ENCODE measurements at places on chromosomes 6 and 20.

- no peak for DNase-seq
These were observed 10.4 kb upstream of the RNF182 start for GRCh38 chr6:13914351-13914750.

GRCh38 chr6:4250645-4251044 lies 115.3 kb upstream of the ECI2 start:
- no peak for DNase-seq

DNA sequence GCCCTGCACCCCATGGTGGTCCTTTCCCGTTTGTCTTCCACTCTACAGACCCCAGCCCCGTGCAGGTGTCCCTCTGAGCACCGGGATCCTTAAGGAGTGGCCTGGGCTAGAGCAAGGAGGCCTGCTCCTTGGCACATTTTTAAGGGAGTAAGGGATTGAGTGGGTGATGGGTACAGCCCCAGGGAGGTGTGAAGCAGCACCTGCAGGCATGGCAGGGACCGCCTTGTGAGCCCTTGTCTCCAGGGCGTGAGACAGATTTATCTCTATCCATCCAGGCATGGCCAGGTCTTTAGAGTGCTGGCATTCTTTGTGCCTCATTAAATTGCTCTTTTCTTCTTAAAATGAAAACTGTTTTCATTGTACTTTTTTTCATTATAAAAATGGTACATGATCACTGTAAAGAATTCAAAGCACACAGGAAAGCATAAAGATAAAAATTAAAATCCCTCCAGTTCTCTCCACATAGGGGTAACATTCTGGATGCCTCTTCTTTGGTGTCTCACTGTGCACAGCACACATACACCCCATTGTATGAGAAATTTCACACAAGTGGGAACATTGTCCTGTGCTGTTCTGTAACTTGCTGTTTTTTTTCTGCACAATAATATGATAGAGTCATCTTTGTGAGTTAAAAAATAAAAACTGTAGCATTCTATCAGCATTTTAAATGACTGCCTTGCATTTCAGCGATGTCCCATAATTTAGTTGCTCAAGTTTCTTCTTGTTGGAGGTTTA lies 31.9 kb upstream of the ZNF831 start:
- no peak for DNase-seq

DNA sequence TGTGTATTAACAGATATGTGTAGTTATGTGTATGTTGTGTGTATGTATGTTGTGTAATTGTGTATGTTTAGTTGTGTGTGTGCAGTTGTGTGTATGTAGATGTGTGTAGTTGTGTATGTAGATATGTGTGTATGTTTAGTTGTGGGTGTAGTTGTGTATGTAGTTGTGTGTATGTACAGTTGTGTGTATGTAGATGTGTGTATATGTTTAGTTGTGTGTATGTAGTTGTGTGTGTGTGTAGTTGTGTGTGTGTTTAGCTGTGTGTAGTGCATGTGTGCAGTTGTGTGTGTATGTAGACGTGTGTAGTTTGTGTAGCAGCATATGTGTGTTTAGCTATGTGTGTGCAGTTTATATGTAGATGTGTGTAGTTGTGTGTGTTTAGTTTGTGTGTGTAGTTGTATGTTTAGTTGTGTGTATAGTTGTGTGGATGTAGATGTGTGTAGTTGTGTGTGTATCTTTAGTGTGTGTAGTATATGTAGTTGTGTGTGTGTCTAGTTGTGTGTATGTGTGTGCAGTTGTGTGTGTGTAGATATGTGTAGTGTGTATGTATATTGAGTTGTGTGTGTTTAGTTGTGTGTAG lies 16.3 kb downstream of the SIRT5 start:
- no peak for DNase-seq

- no peak for DNase-seq
These were observed 38.6 kb downstream of the ZC2HC1B start for GRCh38 chr6:143902827-143903226.

DNA sequence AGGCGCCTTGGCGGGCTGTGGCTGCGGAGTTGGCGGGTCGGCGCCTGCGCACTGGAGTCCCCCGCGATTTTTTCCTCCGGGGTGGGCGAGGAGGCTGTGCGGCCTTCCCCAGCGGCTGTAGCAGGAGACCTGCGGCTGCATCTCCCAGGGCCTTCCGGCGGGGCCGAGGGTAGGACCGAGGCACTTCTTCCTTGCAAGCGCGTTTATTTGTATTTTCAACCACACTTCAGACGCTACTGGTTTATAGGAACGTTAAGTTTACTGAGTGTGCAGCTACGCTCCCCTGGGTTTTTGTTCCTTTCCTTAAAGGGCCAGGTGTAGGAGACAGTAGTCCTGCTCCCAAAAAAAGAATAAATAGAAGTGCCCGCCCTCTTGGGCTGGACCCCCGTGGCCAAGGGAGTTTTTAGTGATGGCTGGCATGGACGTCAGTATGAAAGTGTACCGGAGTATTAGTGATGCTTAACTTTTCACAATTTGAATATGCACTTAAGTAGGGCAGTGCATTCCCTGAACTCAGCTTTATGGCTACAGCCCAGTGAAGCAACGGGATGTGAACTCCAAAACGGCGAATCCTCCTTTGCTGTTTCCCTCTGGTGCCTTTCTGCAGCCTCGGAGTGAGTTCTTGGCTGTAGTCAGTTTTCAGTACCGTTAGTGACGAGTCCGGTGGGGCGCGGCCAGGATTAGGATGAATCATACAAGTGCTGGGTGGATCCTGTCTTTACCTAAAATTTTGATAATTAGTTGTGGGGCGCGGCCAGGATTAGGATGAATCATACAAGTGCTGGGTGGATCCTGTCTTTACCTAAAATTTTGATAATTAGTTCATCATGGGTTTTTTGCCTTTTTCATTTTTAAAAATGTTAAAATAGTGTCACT lies 1.0 kb upstream of the FBXO5 start:
- no peak for DNase-seq

GRCh38 chr6:161590961-161591627 lies 317.2 kb upstream of the AGPAT4 start:
- DNase-seq: no peak

- no peak for DNase-seq
These were observed 35.7 kb downstream of the OGFRL1 start for GRCh38 chr6:71324194-71324785.

- no peak for DNase-seq
These were observed 264.3 kb upstream of the PLN start for GRCh38 chr6:118283766-118284165.

DNA sequence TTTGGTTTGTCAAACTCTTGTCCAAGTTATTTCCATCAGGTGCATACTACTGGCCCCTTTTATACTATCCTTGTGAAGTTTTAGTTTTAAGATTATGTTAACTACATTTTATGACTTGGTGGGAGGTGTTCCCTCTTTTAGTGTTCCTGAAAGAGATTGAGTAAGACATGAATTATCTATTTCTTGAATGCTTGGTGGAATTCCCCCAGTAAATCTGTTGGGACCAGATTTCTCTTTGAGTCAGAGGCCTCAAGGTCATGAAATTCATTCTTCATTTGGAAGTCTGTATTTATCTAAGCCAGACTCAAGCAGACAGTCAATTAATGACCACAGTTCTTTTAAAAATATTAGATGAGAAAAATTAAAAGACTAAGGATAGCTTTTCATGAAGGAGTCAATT lies 81.3 kb downstream of the MOXD1 start:
- no peak for DNase-seq

GRCh38 chr6:125821825-125822281 lies 31.1 kb downstream of the NCOA7 start:
- DNase-seq: no peak
